ENCODE measurements at places on chromosomes 6 and 20.
A peak's percentile ranks its signal among the peaks of the same experiment; 100 is the strongest.

DNA sequence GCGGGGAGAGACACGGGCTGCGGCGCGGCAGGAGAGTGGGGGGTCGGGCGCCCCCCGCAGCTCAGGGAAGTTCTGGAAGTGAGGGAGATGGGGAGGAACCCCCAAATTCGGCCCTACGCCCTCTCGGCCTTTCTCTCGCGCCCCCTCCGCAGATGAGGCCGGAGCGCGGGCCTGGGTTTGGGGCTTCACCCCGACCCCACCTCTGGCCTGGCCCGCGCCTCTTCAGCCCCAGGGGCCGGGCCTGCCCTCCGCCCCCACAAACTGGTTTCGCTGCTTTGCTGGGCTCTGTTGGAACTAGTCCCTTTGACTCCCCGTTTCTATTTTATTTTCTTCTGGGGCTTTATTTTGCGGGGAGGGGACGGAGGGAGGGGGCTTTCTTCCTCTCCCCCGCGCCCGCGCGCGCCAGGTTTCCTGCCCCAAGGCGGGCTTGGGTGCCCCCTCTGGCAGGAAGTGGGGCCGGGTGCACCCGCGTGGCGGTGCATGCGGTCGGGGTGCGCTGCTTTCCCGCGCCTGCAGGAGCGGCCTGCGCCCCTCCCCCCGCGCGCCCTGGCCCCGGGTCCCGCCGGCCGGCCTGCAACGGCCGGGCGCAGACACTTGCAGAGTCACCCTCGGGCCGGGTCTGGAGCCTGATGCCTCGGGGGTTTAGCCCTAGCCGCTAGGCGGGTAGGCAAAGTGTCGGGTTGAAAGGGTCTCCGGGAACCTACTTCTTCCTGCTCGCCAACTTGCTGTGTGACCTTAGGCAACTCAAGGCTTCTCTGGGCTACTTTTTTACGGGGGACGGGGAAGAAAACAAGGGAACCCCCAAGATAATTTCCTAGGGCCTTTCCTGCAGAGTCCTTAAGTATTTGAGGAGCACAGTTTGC lies 1.3 kb downstream of the HMGA1 start:
- DNase-seq, result no peak

DNA sequence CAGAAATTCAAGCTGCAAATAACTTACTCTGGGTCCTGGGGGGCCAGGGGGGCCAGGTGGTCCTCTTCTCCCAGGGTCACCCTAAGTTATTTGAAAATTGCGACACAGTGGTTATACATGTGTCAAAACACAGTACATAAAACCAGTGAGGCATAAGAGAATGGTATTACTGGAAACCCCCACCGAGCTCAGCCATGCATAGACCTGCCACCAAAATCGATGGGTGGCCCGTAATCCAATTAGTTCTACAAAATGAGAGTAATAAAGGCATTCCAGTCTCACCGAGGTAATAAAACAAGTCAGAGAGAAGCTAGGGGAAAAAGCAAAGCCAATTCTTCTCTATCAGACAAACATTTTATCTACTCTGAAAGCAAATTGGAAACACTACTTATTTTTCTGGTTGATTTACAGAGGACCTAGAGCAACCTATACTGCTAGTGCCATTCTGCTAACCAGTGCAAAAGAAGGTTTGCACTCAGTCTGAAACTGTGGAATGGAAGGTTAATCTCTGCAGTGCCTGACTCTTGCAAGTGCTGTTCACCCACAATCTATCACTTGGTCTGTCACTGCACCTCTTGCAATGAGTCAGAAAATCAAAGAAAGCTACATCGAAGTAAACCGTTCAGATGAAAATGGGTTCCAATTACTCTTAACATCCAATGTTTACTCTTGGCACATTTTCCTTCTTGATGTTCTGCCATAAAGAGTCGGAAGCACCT lies 32.4 kb downstream of the COL9A1 start:
- DNase-seq, result no peak

DNA sequence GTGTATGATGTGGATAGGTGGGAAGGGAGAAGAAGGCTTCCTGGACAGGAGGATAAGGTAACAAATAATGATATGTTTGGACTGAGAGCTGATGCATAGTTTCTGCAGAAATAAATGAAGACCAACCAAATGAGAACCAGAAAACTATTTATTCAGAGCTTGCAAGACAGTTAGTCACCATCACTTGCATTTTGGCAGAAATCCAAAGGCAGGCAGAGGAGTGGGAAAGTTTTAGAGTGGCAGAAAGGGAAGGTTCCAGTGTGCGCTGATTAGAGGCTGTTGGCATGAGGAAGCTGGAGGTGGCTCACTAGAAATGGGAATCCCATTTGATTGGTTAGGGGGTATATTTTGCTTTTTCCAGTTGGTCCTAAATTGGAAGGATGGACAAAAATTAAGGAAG lies 13.0 kb upstream of the F13A1 start:
- no peak for DNase-seq

DNA sequence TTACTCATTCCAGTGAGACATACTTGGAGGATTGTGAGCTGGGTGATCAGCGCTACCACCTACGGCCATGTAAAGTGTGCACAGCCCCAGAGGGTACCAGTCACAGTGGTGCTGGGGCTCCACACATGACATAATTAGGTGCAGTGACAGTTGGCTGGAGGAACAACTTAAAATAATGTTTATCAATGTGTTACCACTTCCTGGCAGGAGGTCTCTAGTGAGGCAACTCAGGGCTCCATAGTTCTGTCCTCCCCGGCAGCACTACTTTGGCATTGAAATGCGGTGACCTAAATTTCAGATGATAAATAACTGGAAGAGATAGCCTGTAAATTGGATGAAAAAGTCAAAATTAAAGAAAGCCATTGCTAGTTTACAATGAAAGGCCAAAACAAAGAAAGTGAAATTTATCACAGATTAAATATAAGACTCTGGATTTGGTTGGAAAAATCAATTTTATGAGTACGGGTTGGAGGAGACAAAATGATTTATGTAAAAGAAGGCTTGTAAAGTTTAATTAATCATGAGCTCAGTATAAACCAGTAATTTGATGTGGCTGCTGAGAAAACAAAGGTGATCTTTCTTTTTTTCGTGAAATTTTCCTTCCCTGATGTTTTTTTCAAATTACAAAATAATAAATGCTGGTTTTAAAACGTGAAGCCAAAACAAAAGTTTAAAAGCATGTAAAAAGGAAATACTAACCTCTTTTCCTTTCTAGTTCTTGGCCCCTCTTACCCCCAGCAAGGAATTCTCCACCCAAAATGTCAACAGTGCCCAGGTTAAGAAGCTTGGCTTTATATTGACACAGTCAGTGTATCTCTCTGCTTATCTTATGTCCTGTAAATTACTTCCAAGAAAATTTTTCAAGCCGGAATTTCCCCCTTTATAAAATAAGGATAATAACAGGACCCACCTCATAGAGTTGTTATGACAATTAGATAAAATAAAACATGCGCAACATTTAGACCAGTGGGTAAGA lies 126.7 kb upstream of the NOX3 start:
- DNase-seq, result no peak

DNA sequence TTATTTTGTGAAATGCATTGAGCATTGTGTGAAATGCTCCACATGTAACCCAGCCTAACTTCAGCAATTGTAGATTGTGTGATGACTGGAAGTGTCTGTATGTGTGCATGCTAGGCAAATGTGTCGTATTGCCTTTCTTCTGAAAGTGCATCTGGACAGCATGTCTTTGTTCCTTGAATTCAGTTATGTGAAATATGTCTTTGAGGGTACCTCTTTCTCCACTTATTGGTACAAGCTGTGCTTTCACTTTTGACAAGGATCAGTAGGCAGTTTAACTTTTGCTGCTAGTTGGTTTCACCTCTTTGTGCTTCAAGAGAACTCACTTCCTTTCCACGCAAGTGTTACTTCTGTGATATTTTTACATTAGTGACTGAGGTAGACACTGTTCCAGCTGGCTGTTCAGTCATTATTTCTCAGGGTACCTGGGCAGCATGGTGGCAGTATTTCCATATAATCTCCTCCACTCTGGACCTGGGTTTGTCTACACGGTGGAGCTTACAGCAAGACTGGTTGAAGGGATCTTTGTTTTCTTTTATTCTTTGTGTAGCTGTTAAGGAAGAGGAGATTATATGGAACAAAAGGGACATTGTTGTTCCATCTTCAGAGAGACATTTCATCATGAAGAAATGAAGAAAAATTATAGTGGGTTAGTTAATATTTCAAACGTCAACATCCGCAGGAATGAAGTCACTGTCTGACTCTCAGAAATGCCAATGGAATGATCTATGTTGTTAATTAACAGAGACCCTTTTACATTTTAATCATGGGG lies 175.4 kb downstream of the UTRN start:
- DNase-seq, result no peak

DNA sequence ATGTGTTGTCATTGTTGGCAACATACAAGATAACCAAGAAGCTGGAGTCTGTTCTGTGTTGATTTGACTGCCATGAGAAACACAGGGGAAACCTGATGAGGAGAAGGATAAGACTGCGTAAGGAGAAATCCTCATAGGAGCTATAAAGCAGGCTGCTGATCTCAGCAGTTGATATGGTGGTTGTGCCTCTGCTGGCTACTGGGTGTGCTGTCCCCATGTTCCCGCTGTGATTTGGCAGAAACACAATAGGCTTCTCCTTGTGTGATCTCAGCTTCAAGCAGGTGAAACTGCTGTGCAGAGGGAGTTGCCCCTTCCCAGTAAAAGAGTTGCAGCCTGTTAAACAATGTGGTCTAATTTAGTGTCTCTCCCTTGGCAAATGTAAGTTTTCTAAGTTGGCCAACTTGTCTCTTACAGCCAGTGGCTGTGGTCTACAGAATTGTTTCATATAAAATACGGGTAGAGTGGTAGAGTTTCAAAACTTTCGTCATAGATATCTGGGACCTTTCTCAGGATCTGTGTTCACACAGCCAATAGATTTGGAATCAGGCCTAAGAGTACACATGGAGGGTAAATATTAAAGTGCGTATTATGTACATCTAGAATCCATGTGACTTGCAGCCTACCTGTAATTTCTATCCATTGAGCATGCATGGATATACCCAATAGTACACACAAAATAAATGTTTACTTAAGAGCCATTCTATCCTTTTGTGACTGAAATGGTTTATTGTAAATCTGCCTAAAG lies 78.4 kb downstream of the RNF144B start:
- DNase-seq, result no peak

- DNase-seq, result no peak
Measured at GRCh38 chr6:42896178-42896719, 16.8 kb downstream of the RPL7L1 start.

DNA sequence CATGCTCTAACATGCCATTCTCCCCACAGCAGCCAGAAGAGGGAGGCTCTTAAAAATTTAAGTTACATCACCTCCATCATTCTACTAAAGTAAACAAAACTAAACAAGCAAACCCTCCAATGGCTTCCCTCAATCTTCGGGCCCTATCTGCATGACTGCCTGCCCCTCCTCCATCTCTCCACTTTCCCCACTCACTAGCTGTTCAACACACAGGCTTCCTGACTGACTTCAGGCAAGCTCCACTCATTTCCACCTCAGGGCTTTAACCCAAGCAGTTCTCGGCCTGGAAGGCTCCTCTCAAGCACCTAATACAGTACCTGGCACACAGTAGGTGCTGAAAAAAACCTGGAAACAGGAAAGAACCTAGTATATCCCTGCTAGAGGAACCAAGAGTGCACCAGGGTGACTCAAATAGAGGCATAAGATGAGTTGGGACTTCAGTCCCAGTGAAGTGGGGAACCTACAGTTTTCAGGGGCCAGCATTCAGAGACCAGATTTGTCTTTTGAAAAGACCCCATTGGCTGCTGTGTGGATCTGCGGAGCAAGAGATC lies 2.8 kb downstream of the AHCY start:
- peak; percentile 68 for DNase-seq

DNA sequence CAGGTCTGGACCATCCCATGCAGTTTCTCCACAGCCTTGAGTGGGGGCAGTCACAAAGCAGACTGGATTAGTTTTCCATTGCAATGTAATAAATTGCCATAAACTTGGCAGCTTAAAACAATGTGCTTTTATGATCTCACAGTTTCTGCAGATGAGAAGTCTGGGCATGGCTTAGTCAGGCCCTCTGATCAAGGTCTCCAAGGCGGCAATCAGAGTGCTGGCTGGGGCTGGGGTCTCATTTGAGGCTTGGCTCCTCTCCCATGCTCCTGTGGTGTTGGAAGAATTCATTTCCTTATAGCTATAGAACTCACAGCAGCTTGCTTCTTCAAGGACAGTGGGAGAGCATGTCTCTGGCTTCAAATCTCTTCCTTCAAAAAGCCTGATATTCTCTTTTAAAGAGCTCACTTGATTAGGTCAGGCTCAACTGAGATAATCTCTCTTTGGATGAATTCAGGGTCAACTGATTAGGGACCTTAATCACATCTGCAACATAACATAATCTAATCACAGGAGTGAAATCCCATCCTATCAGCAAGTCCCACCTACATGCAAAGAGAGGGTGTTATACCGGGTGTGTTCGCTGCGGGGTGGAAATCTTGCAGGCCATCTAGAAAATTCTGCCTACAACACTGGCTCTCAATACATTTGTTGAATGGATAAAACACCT lies 77.4 kb upstream of the SULF2 start:
- DNase-seq, result no peak

- no peak for DNase-seq
Measured at GRCh38 chr6:6927521-6928361, 180.0 kb upstream of the RREB1 start.
